ENCODE measurements at places on chromosomes 11 and 22.

- DNase-seq = no peak
These were observed 135.8 kb downstream of the TRIM44 start for GRCh38 chr11:35798423-35798822.

GRCh38 chr11:6251120-6251733, 8.4 kb upstream of the CCKBR start:
- DNase-seq = peak; percentile 47

GRCh38 chr22:46067159-46068111, 82.9 kb upstream of the PPARA start:
- DNase-seq = no peak

GRCh38 chr11:35927682-35928081, 16.2 kb upstream of the LDLRAD3 start:
- no peak for DNase-seq

DNA sequence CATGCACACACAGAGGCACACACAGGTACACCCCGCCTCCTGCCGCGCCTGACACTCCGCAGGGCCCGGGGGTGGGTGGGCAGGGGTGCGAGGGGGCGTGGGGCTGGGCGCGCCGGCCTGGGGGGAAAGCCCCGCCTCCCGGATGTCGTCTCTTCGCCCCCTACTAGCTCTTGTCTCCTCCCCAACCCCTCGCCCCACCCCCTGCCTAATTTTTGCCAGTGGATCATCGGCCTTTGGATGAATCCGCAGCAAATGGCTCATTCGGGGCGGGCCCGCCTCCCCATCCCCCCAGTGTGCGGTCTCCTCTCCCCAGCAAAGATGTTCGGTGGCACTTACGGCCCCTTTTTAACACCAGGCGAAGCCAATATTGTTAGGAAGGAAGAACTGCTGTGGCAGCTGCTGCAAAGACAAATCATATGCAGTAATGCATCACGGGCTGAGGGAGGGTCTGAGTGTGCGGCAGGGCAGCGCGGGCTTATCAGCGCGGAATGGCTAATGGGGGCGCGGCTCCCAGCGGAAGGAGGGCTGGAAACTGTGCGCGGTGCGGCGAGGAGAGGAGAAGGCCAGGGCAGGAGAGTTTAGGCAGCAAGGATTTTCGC, 13.4 kb upstream of the NECTIN1 start:
- DNase-seq = no peak

GRCh38 chr11:3196161-3197043, 22.2 kb downstream of the MRGPRG start:
- no peak for DNase-seq

DNA sequence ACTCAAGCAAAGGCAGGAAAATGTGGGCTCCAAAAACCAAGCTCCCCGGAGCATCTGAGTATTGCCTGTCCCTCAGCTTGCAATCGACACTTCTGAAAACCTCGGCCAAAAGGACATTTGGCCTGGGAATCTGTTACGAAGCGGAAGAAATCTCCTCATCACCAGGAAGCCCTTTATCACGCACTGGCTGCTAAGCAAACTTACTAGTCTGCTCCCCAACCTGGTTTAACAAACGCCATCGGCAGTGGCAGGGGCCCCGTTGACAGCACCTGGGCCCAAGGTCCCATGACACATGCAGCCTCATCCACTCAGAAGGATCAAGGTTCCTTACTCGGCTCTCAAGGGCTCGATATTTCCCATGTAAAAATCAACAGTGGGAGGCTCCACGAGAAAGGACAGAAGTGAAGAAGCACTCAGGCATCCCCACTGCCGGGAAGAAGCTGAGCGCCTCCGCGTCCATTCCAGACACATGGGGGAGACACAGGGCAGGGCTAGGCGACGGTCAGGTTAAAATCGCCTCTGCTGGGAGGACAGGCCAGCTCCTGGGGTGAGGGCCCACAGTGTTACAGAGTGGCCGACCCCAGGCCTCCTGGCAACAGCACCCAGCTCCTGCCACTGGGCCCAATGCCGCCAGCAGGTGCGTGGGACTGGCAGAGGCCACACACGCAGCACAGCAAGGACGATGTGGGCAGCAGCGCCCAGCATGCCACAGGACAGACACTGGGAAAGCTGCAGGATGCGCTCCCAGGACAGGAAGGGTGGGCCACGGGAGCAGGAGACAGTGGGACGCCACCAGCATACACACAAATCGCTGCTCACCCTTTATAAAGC, 27.1 kb downstream of the BRD1 start:
- DNase-seq = no peak

DNA sequence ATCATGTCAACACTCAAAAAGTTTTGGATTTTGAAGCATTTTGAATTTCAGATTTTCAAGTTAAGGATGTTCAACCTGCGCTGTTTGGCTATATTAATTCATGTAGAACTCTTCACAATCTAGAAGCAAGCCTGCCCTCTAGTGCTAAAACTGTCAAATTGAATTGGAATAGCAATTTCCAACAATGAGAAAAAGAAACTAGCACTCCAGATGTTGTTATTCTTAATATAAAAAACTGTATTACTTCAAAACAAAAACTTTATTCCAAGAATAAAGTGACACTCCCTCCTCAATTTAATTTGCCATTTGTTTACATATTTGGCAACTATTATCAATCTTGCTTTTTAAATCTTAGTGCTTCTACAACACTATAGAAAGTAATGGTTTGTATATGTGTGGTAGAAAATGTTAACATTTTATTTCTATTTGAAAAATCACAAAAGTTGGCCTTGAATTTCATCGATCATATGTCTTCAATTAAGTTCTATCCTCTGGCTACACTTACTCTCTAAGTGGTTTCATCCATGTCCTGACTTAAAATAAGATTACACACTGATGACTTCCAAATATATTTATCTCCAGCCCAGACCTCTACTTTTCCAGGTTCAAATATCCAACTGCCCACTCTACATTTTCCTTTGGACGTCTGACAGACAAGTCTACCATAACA, 36.6 kb downstream of the DCUN1D5 start:
- no peak for DNase-seq

- no peak for DNase-seq
These were observed 39.6 kb upstream of the HORMAD2 start for GRCh38 chr22:30040499-30041260.

DNA sequence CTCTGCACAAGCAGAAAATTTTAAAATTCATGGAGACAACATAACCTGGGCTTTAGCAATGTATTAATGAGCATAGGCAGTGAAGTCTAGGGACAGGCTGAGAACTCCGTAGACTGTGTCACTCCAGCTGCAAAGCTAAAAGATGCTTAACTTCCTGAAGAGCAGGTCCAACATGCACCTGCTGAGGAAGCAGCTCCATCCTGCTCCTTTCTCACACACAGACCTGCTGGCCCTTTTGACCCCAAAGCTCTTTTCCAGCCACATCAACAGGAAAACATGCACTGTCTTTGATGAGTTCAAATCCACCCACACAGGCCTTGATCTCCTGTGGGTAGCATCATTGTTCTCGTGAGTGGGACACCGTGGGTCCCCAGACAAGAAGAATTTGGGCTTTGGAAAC, 36.0 kb downstream of the SYN3 start:
- no peak for DNase-seq

- no peak for DNase-seq
These were observed 1.6 kb upstream of the TRIM29 start for GRCh38 chr11:120139316-120140069.

DNA sequence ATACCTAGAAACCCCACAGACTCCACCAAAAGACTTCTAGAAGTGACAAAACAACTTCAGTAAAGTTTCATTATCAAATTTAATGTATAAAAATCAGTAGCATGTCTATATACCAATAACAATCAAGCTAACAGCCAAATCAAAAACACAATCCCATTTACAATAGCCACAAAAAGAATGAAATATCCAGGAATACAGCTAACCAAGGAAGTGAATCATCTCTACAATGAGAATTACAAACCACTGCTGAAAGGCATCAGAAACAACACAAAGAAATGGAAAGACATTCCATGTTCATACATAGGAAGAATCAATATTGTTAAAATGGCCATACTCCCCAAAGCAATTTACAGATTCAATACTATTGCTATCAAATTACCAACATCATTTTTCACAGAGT, 46.0 kb downstream of the PRCP start:
- no peak for DNase-seq

DNA sequence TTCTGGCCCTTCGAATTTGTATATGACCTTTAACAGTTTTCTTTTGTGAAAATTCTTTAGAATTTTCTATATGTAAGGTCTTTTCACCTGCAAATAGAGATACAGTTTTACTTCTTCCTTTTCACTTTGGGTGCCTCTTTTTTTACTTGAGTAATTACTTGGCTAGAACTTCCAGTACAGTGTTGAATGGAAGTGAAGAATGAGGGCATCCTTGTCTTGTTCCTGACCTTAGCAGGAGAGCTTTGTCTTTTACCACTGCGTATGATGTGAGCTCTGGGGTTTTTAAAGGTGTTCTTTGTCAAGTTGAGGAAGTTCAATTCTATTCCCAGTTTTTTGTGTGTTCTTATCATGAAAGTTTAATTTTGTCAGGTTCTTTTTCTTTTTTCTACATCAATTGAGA, 21.6 kb downstream of the ZFP91 start:
- DNase-seq = no peak

- DNase-seq = no peak
These were observed 54.5 kb downstream of the GAB2 start for GRCh38 chr11:78363024-78363619.

GRCh38 chr22:40312050-40312449, 34.2 kb upstream of the ADSL start:
- no peak for DNase-seq

GRCh38 chr11:86091566-86091965, 22.7 kb upstream of the PICALM start:
- no peak for DNase-seq

- DNase-seq = no peak
These were observed 3.3 kb downstream of the ARL14EP start for GRCh38 chr11:30326114-30326778.

GRCh38 chr22:23054531-23055257, 15.6 kb upstream of the GNAZ start:
- no peak for DNase-seq

GRCh38 chr11:75160220-75160757, 9.4 kb downstream of the SLCO2B1 start:
- no peak for DNase-seq

DNA sequence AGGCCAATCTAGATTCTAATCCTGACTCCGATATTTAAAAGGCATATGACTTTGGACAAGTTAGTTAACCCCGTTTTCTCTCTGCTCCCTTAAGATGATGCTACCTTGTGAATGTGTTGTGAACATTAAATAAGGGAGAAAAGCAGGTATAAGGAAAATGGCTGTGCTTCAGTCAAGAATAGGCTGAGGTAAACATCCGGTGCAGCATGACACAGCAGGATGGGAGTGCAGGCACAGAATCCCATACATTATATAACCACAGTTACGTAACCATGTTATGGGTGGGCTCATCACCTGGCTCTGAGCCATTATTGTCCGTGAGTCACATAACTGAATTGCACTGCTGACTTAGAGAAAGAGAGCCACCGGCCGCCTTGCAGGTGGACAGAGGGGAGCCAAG, 382.2 kb upstream of the ANO5 start:
- no peak for DNase-seq

DNA sequence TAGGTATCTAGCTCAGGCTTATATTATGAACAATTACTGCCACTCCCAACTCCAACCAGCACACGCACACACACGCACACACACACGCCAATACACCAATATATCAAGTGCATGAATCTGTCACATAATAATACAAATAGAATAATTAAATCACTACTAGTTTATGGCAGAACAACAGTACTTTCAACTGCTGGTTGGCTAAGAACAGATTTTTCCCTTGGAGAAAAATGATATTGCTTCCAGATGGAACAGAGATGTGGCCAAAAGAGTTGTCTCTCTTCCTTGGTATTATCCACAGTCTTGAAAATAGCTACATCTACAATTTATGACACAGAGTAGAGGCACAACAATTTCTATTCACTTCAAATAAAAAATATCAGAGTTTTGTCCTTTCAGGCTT, 538.3 kb upstream of the FAT3 start:
- DNase-seq = no peak

GRCh38 chr11:69860244-69860643, 41.0 kb upstream of the FGF3 start:
- DNase-seq = no peak
